ENCODE measurements at places on chromosomes 3 and 15.

GRCh38 chr15:40340740-40341400 is at the start of gene CCDC9B:
Gene CCDC9B, minus strand, starts transcription at chr15:40340939. Its CDS starts 120 bp downstream, at chr15:40340819.
- no peak for DNase-seq

DNA sequence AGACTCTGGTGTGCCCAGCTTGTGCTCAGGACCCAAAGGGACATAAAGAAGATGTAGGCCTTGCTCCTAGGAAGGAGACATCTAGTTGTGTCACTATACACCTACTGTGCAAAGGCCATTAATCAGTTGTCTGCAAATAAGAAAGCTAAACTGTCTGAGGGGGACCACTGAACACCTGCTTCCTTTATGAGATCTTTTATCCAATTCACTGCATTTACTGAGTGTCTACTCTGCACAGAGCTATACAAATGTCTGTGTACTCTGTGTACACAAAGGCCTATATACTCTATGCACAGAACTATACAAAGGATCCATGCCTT is 124.8 kb downstream of the CTNNB1 start:
- DNase-seq: no peak

- no peak for DNase-seq
Measured at GRCh38 chr3:53892286-53892637, 603 bp upstream of the SELENOK start.

DNA sequence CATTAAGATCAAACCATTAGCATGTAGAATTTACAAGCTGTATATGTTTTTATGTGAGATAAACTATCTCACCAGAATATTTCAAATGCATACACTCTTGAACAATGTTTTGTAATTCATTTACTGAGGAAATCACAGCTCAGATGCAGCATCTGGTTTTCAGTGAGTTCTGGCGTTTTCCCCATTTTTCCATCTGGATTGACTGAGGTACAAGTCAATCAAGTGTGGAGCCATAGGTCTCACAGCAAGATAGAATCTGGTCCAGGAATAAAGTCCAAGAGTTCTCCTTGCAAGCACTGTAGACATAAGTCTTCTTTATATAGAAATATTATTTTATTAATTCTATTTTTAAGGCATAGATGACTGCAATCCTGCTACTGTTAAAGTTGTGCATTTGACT is 219.3 kb downstream of the ZBBX start:
- DNase-seq: no peak

- no peak for DNase-seq
Measured at GRCh38 chr15:98321896-98322295, 326.4 kb upstream of the IGF1R start.

- DNase-seq: no peak
Measured at GRCh38 chr3:57877116-57877515, 121.0 kb downstream of the SLMAP start.

- no peak for DNase-seq
Measured at GRCh38 chr3:157259825-157260224, 99.9 kb upstream of the CCNL1 start.

DNA sequence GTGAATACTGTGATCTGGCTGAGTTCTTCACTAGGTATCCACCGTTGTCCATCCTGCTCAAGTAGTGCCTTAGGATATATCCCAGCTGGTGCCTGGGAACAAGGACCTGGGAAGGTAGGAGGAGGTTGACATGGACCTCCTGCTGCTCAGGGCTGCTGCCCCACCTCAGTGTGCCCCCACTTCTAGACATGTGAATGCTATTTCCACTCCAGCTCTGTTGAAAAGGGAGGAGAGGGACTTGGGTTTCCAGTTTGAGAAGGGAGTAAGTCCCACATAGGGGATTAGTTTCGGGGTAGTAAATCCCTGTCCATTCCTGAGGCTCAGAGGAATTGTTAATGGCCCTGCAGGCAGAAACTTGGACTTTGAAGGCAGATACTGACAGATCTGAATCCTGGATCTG is 32.9 kb upstream of the ETV5 start:
- no peak for DNase-seq

DNA sequence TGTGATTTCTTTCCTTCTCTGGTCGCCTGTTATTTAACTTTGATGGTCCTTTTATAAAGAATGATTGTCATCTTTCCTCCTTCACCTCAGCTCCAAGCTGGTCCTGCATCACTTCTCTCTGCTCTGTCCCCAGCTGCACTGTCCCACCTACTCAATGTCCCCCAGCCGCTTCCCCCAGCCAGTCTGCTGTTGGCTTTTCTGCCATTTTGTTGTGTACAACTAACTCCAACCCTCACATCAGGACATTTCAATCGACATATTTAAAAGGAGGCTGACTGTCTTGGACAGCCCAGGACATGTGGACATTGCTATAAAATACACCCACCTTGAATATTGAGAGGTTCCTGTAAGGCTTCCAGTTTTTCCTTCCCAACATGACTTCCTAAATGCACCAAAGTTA is 193.8 kb upstream of the RGMA start:
- no peak for DNase-seq

DNA sequence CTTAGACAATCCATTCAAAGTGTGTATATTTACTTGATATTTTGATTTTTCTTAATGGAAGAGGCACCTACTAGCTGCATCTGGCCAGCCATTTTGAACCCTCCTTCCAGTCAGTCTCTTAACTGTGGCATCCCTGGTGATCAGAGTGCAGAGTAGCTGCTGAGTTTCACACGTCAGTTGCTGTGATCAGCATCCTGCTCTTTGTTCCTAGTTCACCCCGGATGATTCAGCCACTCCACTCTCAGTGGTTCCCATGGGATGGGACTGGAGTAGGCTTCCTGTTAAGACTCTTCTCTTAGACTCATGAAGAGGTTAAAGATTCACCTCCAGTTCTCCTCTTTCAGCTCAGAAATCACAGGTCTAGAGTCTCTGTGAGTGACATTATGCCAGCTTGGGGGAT is 75.8 kb downstream of the STXBP5L start:
- no peak for DNase-seq

GRCh38 chr15:82852941-82853561 is 43.6 kb downstream of the WHAMM start:
- no peak for DNase-seq

All from SIG-M5 (cell line).